ENCODE measurements at places on chromosomes 16 and 17.
A peak's percentile ranks its signal among the peaks of the same experiment; 100 is the strongest.

DNA sequence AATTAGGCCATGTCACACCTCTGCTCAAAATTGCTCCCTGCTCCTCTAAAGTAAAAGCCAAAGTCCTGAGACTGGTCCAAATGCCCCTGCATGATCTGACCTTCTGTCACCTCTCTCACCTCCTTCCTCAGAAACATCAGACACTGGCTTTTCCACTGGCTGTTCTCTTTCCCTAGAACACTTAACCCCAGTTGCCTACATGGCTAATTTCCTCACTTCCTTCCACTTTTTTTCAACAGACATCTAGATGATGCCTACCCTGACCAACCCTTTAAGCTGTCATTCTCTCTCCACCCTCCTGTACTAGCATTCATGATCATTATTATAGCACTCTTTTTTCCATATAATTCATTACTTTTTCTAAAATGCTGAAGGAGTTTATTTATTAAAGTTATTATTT lies 31.0 kb downstream of the CCT6B start:
- no peak for DNase-seq

DNA sequence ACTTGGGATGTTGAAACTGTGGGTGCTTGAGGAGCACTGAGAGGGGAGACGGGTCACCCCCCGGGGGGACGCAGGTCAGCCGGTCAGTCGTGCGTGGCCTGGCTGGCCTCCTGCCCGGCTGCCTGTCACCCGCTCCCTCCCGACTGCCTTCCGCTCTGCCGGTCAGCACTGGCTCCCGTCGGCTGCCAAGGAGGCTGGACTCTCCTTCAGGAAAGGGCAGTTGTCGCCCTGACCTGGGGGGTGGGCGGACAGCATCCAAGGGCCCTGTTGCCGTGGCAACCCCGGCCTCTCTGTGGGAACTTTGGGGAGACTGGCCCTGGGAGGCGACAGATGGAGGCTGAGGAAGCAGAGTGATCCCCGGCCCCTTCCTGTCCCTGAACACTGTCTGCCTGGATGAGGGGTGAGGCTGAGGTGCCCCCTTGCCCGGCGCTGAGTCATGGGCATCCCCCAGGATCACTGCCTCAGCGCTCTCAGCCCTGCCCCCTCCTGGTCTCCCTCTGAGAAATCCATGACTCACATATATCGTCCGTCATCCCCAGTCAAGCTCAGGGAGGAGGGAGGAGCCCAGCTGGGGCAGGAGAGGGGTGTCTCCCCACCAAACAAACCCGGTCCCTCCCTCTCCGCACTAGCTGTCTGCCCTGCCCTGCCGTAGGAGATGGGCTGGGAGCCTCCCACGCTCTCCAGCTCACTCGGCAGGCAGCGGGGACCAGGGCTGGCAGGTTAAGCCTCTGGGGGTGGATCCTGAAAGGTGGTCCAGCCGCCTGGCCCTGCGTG lies at the start of gene ADGRG1:
Gene ADGRG1, plus strand, starts transcription at position 623 of the 774 bp plus-strand sequence. CDS start 21,658 bp downstream, outside the sequence.
- peak; percentile 22 for DNase-seq

GRCh38 chr17:34384271-34384670 lies 21.2 kb upstream of the CCL1 start:
- DNase-seq: no peak

DNA sequence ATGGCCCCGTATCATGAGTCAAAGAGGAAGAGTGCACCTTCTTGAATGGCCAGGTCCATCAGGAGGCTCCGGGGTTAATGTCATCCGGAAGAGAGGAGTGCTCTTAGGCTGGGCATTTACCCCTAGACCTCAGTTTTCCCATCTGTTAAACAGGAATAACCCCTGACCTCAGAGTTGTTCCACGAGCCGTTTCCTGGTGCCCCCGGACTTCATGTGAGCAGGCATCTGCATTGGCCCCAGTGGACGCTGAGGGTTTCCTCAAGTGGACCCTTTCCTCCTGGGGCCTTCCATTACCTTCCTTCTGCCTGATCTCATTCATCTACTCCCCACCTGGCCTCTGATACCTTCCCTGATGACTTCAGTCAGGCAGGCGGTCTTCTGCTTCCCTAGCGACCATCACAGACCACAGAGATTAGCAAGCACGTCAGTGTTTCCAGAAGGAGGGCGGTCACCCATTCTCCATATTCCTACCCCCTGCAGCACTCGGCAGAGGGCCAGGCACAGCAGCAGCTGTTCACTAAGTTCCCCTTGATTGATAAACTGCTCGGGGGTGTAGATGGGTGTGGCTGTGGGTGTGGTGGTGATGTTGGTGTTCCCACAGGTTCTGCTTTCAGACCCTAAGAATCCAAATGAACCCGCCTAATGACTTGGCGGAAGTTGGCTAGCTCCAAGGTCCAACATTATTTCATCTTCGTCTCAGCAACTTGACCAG lies 346.6 kb upstream of the TNRC6C start:
- no peak for DNase-seq

DNA sequence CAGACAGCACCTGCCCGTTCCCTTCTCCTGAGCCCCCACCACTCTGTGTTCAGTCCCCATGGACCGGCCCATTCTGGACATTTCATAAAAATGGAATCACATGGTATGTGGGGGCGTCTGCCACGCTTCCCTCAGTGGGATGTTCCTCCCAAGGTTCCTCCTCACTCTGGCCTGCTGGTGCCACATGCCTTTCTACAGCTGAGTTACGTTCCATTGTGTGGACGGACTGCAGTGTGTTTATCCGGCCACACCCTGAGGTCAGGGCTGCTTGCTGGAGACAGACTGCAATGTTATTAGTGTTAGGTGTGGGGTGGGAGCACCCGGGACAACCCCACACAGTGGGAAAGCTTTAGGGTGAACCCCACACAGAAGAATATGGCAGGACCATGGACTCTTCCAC lies 5.9 kb upstream of the AATK start:
- DNase-seq: no peak

- no peak for DNase-seq
These were observed 220.6 kb downstream of the NTN1 start for GRCh38 chr17:9241774-9242496.

- DNase-seq: no peak
These were observed 276.9 kb downstream of the SHISA9 start for GRCh38 chr16:13178318-13178717.

- no peak for DNase-seq
These were observed 28.5 kb upstream of the C17orf107 start for GRCh38 chr17:4870855-4871254.

- no peak for DNase-seq
These were observed 19.2 kb upstream of the ABAT start for GRCh38 chr16:8655184-8655717.

DNA sequence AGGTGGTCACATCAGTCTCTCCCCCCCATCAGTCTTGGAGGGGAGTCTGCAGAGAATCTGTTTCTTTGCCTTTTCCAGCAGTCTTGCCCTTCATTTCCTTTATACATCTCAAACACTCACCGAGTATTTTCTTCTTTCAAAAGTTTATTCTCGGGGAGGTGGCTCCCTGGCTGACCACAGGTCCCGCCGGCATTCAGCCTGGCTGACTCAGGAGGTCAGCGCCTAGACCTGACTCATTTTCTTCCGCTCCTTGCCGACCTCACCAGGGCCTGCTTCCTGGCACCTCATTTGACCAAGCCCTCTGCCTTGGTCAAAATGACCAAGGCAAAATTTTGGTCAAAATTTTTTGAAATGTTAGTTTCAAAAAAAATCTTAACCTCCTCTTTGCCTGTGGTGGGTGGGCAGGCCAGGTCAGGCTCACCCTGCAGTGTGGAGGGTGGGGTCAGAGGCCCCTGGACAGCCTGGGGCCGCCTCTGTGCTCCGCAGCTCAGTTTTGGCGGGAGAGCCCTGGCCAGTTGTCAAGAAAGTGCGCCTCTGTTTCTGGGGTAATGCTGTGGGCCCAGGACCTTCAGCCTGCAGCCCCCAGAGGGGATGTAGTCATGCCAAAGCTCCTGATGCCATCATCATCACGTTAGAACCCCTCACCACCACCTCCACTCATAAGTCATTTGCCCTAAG lies 165.6 kb downstream of the SPECC1 start:
- no peak for DNase-seq

- no peak for DNase-seq
These were observed 746 bp upstream of the POLG2 start for GRCh38 chr17:64497565-64498035.

DNA sequence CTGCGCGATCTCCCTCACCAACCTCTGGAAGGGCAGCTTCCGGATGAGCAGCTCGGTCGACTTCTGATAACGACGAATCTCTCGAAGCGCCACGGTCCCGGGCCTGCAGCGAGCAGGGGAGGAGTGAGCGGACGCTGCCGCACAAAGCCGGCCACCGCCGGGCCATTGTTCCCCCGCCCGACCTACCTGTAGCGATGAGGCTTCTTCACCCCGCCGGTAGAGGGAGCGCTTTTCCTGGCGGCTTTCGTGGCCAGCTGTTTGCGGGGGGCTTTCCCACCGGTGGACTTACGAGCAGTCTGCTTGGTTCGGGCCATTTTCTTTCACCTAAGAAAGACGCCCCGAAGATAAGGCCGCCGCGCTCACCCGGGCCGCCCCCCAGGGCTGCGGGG lies 5.8 kb upstream of the UNK start:
- no peak for DNase-seq

GRCh38 chr17:68326681-68327080 lies 35.4 kb downstream of the ARSG start:
- DNase-seq: no peak

DNA sequence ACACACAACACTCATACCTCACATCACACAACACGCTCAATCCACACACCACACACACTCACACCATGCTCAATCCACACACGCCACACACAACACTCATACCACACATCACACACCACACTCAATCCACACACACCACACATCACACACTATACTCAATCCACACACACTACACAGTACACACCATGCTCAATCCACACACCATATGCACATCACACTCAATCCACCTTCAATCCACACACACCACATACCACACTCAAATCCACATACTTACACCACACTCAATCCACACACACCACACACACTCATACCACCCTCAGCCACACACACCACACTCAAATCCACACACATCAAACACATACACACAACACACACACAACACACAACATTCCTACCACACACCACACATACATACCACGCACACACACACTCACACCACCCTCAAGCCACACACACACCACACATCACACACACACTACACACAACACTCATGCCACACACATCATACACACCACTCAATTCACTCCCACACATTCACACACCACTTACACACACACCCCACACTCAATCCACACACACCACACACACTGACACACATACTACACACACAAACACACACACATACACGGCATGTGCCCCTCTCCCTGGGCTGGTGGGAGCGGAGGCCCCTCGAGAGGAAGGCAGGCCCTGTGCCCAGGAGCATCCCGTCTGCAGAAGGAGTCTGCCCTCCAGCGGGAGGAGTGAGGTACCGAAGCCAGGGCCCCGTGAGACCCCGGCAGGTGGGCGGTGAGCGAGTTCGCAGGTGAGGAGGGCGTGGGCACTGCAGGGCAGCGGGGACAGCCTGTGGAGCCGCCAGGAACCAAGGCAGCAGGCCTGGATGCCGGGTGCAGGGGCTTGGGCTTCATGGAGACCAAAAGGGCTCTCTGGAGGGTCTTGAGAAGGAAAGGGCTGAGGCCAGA lies 33.1 kb upstream of the RPTOR start:
- DNase-seq: no peak

DNA sequence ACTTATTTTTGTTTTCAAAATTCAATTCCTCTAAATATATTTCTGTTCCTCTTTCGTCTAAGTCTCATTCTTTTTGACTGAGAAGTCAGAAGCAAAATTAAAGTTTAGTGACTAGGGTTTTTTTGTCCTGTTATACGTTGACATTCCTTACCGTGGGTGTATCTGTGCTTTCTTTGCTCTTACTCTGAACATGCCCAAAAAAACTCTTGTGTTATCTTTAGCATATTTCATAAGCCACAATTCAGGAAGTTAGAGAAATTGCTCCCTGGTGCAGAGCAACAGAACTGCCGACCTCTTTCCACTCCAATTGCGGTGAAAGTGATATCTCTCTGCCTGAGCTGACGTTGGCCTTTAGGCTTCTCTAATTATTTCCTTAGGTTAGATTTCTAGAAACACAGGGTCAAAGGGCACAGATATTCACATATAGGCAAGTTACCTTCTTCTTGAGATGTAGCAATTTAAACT lies 65.7 kb downstream of the CENPV start:
- DNase-seq: no peak

GRCh38 chr17:30360086-30360808 lies 18.5 kb upstream of the CPD start:
- DNase-seq: no peak

DNA sequence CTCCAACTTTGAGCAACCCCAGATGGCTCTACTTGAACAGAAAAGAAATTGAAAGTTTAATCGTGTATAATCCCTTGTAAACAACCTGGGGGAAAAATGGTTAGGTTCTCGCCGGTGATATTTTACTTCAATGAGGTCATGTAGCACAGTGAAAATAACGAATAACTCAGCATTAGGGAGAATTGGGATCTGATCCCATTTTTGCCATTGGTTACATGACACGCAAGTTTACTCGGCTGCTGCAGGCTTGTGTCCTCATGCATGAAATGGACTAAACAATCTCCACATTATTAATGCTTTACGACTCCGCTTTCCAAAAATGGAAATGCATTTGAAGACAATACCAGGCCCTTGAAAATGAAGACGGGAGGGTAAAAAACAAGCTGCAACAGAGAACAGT lies 45.5 kb upstream of the LRRC37A3 start:
- no peak for DNase-seq

DNA sequence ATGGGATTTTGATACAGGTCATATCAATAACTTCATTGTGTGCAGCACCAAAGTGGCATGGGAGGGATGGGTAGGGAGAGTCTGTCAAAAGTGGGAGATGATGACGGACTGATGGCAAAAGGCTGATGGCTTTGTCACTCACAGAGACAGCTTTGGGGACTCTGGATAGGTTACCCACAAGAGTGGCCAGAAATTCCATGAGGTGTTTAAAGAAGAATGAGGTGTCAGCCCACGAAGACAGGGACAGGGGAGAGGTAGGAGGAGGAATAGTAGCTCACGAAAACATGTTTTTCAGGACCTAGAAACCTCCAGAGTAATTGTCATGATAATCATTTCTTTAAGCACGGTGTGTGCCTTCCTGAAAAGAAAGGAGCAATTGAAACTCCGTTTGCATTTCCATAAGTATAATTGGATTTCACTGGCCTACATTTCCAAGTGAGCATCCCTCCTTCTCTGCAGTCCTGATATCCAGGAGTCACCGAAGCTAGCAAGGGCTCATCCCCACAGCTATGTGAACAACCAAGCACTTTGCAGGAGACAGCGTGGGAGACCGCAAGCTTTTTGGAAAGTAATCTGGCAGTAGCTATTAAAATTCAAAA lies 60.0 kb downstream of the HSD17B2 start:
- DNase-seq: no peak

DNA sequence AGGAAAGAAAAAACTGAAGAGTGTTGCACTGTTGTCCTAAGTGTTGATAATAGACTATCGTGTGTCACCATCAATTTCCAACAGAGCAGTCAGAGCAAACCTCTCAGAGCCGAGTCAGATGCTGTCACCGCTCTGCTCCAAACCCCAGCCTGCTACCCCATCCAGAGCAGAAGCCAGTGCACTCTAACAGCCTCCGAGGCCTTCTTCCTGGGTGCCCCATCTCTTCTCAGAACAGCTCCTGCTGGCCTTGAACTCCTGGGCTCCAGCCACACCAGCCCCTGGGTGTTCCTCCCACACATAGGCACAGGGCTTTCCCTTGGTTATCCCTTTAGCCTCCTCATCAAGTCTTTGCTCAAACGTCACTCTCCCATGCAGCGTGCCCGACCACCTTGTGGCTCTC lies 21.0 kb downstream of the MEIOB start:
- no peak for DNase-seq

Measured in esophagus squamous epithelium (tissue), 5 donors.